ENCODE measurements at places on chromosomes 16 and 17.

- DNase-seq: no peak
These were observed at the start of gene UTS2R for GRCh38 chr17:82371333-82372248. TSS of gene UTS2R (plus strand) at chr17:82371765. CDS start at chr17:82374325, 2,560 bp downstream.

DNA sequence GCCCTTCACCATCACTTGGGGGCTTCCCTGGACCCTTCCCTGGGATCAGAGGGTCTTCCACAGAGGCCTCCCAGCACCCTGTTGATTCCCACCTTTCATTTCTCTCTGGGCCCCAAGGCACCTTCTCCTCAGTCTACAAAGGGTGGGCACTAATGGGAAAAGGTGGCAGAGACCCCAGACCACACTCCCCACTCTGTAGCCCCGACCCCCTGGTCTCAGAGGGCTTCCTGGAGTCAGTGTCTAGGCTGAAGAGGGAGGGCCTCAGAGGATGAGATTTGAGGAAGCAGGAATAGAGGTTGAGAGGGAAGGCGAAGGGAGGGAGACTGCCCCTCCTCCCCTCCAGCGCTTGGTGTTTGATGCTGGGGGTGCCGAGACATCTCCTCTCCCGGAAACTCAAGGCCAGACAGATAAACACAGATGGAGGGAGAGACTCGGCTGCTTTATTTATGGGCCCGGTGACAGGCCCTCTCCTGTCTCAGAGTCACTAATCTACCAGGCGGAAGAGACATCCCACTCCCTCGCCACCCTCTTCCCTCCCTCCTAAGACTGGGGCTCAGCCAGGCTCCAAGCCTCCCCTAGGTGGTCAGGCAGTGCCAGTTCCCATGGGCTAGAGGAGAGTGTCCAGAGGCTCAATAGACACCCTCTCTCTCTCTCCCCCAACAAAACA, 18.5 kb upstream of the SP2 start:
- DNase-seq: no peak

GRCh38 chr16:69711115-69711740, 15.1 kb downstream of the NQO1 start:
- DNase-seq: peak; percentile 92

DNA sequence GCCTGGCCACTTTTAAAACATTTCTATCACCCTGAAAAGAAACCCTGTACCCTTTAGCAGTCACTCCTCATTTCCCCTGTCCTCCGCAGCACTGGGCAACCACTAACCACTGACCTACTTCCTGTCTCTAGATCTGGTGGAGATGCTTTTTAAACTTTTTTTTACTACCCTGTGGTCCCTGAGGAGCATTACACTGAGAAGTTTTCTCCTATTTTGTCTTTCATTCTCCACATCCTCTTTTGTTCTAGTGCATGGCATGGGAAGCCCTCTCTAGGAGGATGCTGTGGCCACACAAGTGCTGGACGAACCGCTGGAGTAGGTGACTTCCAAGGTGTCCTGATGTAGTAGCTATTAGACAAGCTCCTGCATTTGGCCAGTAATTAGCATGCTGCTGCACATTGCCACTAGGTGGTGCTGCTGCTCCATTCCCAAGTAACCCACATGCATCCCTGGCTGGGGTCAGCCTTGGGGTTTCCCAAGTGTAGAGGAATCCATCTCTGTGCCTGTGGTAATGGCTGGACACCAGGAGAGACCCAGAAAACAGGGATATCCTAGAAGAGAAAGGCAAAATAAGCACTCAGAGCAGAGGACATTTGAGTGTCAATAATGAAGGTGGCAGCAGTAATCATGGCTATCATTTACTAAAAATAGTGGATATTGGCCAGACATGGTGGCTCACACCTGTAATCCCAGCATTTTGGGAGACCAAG, 143.8 kb upstream of the CRHR1 start:
- DNase-seq: peak; percentile 43

DNA sequence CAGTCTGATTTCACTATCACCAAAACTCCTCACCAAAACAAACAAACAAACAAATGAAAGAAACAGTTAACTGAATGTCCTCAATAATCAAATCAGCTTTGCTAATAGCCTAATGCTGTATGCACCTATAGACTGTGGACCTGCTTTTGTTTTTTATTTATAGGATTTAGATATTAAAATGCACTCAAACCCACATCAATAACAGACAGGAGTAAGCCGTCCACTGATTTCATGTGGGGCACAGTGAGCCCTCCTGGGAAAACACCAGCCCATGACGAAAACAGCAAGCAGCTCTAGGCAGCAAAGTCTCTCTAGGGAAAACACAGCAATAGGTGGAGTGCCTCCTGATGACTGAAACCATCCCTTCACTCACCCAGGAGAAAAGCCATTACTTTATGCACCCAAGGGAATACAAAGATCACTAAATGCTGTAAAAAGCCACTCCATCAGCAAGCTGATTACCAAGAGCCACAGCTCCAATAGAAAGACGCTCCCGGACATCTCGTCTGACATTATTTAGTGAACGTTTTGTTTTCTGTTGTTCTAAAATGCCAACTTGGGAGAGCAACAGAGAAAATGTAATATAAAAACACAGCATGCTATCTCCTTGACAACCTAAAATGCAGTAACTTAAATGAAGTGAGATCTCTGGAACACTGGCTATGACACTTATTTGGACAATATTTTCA, 47.8 kb downstream of the ANKFY1 start:
- no peak for DNase-seq

- no peak for DNase-seq
These were observed 111.4 kb downstream of the IRX3 start for GRCh38 chr16:54175169-54175551.

DNA sequence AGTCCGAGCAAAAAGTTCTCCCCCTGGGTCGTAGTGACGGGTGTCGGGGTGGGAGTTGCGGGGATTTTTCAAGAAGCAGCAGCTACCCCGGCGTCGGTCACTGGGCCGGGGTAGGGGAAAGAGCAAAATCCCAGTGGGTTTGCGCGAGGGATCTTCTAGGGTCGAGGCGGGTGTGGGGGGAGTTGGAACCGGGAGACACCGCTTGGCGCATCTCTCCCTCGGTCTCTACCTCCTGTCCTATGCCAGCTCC, 2.3 kb upstream of the UBTF start:
- DNase-seq: no peak
